ENCODE measurements at places on chromosomes 13 and 19. TPM values are rescaled to one million over a fixed set of nuclear protein-coding genes. Genes with fewer than 3 reads are reported as not detected.

GNG8 gene
- not detected for total RNA-seq

TJP3 gene
- total RNA-seq, result not detected

GAMT gene
- 28.8 TPM for total RNA-seq

WDR88 gene
- total RNA-seq, result not detected

RFXAP gene
- total RNA-seq, result 1.7 TPM

NR2C2AP gene
- 4.4 TPM for total RNA-seq

KIR3DL2 gene
- total RNA-seq, result not detected
